ENCODE measurements at places on chromosomes 5 and 9.

- no peak for DNase-seq
Observed at GRCh38 chr5:58933891-58934628, 351.2 kb downstream of the RAB3C start.

GRCh38 chr9:136105398-136106135 is 10.5 kb upstream of the NACC2 start:
- DNase-seq: no peak

GRCh38 chr9:70165006-70165602 is 93.7 kb upstream of the SMC5 start:
- DNase-seq: no peak

- DNase-seq: peak; percentile 89
Observed at GRCh38 chr5:79990598-79991507, at the start of gene MTX3. Gene MTX3 (minus strand): TSS chr5:79991262. CDS start chr5:79991238, 24 bp downstream.

- peak; percentile 32 for DNase-seq
Observed at GRCh38 chr9:126499005-126499910, 114.5 kb upstream of the LMX1B start.

DNA sequence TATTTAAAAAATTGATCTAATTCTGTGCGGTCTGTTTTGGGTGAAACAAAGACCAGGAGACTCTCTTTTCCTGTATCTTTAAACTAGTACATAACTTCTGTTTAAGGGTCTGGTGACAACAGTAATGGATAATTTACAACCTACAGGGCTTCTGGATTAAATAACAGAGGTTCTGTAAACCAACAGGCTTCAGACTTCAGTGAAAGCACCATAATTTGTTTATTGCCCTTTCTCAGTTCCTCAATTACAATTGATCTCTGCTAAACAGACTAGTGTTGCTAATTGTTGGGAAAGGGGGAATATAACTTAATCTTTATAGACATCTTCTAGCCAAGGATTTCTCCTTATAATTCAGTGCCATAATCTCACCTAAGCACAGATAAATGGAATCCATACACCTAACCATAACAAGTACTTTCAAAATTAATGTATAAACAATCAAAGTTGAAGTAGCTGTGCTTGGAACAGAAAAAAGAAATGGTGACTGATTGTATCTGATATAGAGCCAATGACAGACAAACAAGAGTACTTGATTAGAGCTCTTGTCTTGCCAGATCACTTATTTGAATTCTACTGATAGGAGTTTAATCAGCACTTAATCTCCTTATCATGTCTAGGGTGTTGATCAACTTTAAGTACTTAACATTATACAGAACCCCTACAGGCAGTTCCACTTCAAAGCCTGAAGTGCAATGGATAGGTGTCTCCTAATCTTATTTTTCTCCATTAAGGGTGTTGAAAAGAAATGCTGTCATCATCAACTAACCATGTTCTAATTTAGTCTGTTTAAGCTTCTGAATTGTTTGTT is 536.0 kb downstream of the NR2F1-AS1 start:
- no peak for DNase-seq

DNA sequence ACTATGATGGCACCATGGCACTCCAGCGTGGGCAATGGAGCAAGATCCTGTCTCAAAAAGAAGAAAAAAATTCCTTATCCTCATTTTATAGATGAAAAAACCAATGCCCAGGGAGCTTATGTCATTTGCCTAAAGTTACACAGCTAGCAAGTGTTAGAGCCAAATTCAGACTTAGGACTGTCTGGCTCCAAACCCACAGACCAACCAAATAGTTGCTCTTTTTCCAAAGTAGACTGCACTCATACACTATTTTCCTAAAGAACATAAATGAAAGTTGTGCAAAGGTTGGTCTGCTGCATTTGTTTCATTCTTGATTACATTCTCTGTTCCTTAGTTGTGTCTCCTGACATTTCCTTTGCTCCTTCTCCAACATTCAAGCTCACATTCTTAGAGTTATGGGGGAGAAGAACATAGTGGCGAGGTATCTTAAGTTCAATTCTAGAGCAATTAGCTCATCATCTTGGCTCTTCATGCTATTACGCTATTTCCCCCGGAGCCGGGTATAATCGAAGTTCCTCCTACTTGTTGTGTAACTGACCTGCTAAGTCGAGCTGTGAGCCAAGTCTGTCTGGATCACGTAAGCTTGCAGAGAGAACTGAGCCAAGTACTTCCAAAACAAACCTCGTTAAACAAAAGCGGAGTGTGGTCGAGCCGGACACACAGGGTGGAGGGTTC is 138.3 kb downstream of the RFK start:
- no peak for DNase-seq

GRCh38 chr9:107705521-107705920 is 216.0 kb upstream of the KLF4 start:
- DNase-seq: no peak

DNA sequence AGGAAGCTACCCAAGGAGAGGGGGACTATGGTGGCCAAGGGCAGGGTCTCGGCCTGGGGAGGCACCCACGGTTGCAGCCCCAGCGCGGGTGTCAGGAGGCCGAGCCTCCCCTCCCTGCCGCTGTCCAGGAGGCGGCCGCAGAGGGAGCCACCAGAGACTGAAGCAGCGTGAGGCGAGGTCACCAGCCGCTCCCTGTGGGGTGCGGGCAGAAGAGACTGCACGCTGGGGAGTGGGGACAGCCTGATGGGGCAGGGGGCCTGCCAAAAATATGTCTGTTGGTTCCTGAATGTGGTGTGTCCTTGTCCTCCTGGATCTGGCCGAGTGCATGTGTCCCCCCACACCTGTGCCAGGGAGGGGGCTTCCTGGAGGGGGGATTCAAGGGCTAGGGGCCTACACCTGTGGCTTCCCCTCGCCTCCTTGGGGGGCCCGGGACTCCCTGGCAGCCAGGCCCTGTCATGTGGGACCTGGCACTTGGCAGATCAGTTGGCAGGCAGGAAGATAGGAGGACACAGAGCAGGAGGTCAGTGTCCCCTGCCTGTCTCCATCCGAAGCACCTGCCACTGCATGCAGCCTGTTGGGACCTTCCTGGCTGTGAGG is 131.2 kb downstream of the DAB2IP start:
- no peak for DNase-seq

DNA sequence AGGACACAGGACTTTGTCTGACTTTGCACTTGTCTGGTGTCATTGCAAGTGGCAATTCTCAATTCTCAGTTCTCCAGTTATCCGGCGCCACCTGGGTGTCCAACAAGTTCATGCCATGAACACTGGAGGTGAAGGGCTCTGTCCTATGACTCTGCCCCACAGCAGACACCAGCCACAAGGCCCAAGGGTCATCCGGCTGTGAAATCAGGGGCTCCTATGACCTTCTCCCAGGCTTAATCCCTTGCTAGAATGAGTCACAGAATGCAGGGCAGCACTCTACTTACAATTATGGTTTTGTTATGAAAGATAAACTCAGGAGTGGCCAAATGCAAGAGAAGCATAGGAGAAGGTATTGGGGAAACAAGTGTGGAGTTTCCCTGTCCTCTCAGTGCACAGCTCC is 392.0 kb downstream of the GADD45G start:
- DNase-seq: no peak

DNA sequence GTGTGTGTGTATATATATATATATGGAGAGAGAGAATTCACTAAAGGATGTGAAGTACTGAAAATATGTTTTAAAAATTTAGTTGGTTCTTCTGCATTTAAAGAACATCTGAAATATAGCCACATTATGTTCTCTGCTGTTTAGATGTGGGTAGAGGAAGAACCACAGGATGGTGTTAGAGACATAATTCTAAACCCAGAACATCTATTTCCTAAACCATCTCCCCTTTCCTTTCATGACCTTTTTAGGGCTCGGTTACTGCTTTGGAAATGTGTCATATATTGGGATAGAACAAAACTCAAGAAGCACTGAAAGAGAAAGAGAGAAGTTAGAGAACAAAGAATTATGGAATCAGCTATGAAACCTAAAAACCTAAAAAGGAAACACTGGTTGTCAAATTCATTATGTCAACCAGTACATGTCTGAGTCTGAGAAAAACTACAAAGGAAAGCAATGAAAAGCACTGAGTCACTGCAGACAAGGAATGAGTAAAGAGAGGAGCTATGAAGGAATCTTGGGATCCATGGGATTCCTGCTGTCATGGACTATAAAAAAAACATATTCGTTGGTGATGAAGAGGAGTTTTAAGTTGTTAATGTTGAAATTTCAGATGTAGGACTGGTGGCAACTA is 28.4 kb downstream of the SLC12A2 start:
- DNase-seq: no peak

GRCh38 chr9:133762488-133763271 is 24.5 kb upstream of the SARDH start:
- DNase-seq: no peak
